ENCODE measurements at places on chromosomes 11 and 22. TPM values are rescaled to one million over a fixed set of nuclear protein-coding genes. Genes with fewer than 3 reads are reported as not detected.
A peak's percentile ranks its signal among the peaks of the same experiment; 100 is the strongest.

DNA sequence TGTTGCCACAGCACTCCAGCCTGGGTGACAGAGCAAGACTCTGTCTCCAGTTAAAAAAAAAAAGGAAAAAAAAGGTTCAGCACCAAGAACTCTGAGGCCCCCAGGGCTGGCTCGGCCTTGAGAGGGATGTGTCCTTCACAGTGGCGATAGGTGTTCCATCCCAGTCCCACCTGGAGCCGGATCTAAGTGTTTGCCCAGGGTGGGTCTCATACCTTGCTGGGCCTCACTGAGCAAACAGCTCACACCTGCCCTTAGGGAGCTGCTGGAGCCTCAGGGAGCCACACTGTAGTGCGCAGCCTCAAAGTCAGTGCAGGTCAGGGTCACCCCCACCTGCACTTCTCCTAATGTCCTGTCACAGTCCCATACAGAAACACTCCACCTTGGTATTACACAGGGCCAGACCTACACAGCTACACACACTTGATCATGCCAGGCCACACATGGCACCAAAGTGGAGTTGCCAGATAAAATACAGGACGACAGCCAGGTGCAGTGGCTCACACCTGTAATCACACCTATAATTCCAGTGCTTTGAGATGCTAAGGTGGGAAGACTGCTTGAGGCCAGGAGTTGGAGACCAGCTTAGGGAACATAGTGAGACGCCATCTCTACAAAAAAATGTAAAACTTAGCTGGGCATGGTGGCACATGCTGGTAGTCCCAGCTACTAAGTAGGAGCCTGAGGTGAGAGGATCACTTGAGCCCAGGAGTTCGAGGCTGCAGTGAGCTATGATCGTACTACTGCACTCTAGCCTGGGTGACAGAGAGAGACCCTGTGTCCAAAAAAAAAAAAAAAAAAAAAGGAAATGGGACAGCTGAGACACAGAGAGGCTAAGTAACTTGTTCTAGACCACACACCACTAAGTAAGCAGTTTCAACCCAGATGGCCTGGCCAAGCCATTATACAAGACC, 7.3 kb downstream of the STARD10 start:
- no peaks in the 10 kb centered on the region for H3K36me3 ChIP-seq
- no peak overlapping the region for H3K4me3 ChIP-seq
- peaks cover 38% of the 10 kb centered on the region for H3K4me1 ChIP-seq
- DNase-seq = no peak
- no peaks in the 10 kb centered on the region for H3K27me3 ChIP-seq

DNA sequence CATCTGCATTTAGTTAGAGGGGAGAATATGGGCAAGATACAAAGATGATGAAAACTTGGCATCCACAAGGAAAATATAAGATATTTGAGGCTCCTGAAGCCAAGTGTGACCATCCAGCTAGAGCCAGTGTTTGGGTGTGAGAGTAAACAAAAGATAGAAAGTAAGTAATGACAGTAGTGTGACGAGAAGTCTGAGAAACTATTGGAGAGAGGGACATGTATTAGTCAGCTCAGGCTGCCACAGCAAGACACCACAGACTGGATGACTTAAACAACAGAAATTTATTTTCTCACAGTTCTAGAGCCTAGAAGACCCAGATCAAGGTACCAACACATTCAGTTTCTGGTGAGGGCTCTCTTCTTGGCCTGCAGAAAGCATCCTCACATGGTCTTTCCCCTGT, 6.4 kb upstream of the CCKBR start:
- H3K4me1 ChIP-seq = no peaks in the 10 kb centered on the region
- H3K27ac ChIP-seq = no peak overlapping the region
- DNase-seq = no peak

- no peak overlapping the region for H3K4me3 ChIP-seq
- no peaks in the 10 kb centered on the region for H3K27me3 ChIP-seq
- no peaks in the 10 kb centered on the region for H3K36me3 ChIP-seq
- DNase-seq = no peak
- H3K27ac ChIP-seq = no peak overlapping the region
Observed at GRCh38 chr11:2578929-2579270, 120.9 kb downstream of the KCNQ1OT1 start.

- no peaks in the 10 kb centered on the region for H3K4me1 ChIP-seq
- no peak overlapping the region for H3K27ac ChIP-seq
- no peak overlapping the region for H3K4me3 ChIP-seq
- H3K36me3 ChIP-seq = no peaks in the 10 kb centered on the region
- H3K27me3 ChIP-seq = no peaks in the 10 kb centered on the region
- no peak for DNase-seq
Observed at GRCh38 chr11:63417174-63417852, 47.7 kb downstream of the SLC22A9 start.

- H3K4me1 ChIP-seq = no peaks in the 10 kb centered on the region
- no peak overlapping the region for H3K4me3 ChIP-seq
- no peaks in the 10 kb centered on the region for H3K36me3 ChIP-seq
- H3K27ac ChIP-seq = no peak overlapping the region
Observed at GRCh38 chr11:17432002-17432401, 43.5 kb upstream of the KCNJ11 start.

ANO1 gene
- 7.8 TPM for total RNA-seq

MS4A7 gene
- total RNA-seq = 50.0 TPM

DNA sequence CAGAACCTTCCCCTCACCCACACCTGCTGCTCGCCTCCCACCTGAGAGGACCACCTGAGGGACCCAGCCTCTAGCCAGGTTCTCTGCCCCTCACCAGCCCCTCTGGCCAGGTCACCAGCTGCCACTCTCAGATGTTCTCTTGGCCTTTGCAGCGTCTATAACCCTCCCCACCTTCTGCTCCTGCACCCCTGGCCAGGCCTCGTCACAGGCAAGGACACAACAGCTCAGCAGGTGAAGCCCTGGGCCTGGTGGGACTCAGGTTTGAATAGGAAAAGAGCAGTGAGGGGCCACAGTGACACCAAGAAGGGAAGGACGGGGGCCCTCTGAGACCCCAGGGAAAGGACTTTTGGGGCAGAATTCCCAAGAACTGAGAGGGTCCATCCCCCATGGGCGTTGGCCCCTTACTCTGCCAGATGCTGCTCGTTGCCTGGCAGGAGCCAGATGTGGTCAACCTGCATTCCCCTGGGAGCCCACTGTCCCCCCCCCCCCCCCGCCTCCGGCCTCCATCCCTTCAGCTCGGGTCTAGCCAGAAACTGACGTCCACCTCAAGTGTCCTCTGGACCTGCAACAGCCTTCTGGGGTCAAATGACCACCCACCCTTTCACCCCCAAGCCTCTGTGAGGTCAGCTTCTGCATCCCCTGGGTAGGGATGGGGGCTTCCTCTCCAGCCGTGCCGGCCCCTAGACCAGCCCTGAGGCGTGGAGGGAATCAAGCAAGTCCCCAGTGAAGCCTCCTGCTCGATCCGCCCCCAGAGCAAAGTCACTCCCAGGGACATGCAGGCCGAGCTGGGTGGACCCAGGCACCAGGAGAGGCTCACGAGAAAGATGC, 28.7 kb downstream of the SBF1 start:
- no peak overlapping the region for H3K4me3 ChIP-seq
- no peaks in the 10 kb centered on the region for H3K4me1 ChIP-seq
- H3K36me3 ChIP-seq = peaks cover 11% of the 10 kb centered on the region
- no peaks in the 10 kb centered on the region for H3K27me3 ChIP-seq
- H3K27ac ChIP-seq = no peak overlapping the region

ALG8 gene
- 39.2 TPM for total RNA-seq

- no peak overlapping the region for H3K27ac ChIP-seq
- no peaks in the 10 kb centered on the region for H3K27me3 ChIP-seq
- no peaks in the 10 kb centered on the region for H3K36me3 ChIP-seq
- no peaks in the 10 kb centered on the region for H3K4me1 ChIP-seq
Observed at GRCh38 chr11:132142121-132142520, 771.7 kb downstream of the NTM start.

GRCh38 chr11:7353100-7353499, 101.4 kb downstream of the SYT9 start:
- H3K4me1 ChIP-seq = no peaks in the 10 kb centered on the region
- H3K27me3 ChIP-seq = no peaks in the 10 kb centered on the region
- no peak for DNase-seq
- no peak overlapping the region for H3K27ac ChIP-seq
- no peak overlapping the region for H3K4me3 ChIP-seq
- H3K36me3 ChIP-seq = no peaks in the 10 kb centered on the region

FGF3 gene
- not detected for total RNA-seq

STX3 gene
- total RNA-seq = 7.0 TPM

DNA sequence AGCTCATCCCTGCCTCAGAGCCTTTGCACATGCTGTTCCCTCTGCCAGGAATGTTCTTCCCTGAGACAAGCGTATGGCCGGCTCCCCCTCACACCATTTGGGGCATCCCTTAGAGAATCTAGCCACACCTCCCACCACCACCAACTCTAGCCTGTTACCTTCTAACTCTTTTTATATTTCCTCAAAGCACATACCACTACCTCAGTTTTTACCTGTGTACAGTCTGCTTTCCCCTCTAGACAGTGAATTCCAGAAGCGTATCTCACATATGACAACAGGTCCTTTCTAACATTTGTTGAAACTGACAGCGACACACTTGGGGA, 75.1 kb upstream of the ARFGAP3 start:
- H3K36me3 ChIP-seq = no peaks in the 10 kb centered on the region
- H3K4me3 ChIP-seq = no peak overlapping the region
- peak overlapping the region; percentile 53 for H3K27ac ChIP-seq
- H3K4me1 ChIP-seq = peaks cover 23% of the 10 kb centered on the region
- no peak for DNase-seq

PLEKHB1 gene
- 1.3 TPM for total RNA-seq

DNA sequence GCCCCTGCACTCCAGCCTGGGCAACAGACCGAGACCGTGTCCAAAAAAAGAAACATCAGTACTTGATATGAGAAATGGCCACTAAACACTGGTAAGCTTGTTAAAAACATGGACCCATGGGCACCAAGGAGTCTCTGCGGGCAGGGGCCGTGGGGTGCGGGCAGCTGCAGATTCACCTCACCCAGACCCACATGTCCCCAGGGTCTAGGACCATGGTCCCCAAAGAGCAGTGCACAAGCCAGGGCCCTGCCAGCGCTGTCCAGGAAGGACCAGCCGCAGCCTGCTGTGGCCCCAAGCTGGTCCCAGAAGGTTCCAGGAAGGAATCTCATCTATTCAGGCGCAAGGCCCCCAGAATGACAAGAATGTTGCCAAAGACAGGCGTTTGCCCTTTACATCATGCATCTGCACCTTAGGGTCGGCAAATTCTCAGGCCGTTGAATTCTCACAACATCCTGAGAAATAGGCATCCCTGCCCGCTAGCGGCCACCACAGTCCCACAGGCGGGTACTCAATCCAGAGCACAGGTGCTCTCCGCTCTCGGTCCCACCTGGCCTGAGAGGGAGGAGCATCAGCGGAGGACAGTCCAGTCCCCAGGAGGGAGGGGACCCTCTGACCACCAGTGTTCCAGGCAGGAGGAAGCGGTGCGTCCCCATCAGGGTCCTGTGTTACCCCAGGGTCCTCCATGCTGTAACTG, 9.5 kb downstream of the YPEL1 start:
- H3K4me1 ChIP-seq = no peaks in the 10 kb centered on the region
- DNase-seq = no peak
- no peak overlapping the region for H3K27ac ChIP-seq
- no peak overlapping the region for H3K4me3 ChIP-seq
- no peaks in the 10 kb centered on the region for H3K36me3 ChIP-seq

GRCh38 chr11:2892967-2893528, 7.5 kb upstream of the CDKN1C start:
- peak overlapping the region; percentile 66 for H3K27ac ChIP-seq
- no peaks in the 10 kb centered on the region for H3K36me3 ChIP-seq
- H3K4me1 ChIP-seq = peaks cover 13% of the 10 kb centered on the region
- DNase-seq = no peak
- H3K27me3 ChIP-seq = no peaks in the 10 kb centered on the region

BRSK2 gene
- total RNA-seq = 0.05 TPM

DNA sequence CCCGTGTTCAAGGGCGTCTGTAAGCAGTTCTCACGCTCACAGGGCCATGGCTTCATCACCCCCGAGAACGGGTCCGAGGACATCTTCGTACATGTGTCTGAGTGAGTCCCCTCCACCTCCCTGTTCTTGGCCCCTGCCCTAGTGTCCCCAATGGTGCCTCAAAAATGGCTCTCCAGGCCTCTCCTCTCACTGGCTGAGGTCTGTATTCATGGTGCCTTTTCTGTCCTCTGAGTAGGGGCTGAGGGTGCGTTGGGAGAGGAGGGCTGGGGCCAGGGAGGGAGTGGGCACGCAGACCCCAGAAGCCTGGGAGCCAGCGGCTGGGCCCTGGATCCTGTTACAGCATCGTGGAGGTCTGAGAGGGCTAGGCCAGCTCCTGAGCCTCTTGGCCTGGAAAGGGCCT, 12.9 kb downstream of the CSDC2 start:
- no peaks in the 10 kb centered on the region for H3K4me1 ChIP-seq
- H3K27me3 ChIP-seq = no peaks in the 10 kb centered on the region
- DNase-seq = no peak
- H3K36me3 ChIP-seq = peaks cover 11% of the 10 kb centered on the region
- H3K4me3 ChIP-seq = no peak overlapping the region
